Cortex of kidney (tissue), 1 donor: ENCODE measurements at places on chromosomes 1 and 21.

GRCh38 chr1:187229496-187229895, 400.7 kb downstream of the PLA2G4A start:
- no peak for DNase-seq

DNA sequence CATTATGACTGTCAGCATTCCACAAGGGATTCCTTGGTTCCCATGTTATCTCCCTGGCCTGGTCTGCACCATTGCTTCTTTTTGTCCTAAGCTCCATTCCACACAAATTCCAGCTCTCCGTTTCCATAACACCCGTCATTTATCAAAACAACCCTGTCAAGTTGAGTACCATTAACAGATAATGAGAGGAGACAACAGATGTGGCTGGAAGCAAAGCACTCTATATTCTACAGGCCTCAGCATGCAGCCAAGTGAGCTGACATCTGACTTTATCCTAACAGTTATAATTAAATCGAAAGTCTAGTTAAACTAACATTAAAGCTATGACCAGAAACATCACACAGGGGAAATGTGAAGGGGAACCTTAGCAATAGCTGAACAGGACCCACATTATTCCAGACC, 110.4 kb downstream of the RERE start:
- DNase-seq: no peak

DNA sequence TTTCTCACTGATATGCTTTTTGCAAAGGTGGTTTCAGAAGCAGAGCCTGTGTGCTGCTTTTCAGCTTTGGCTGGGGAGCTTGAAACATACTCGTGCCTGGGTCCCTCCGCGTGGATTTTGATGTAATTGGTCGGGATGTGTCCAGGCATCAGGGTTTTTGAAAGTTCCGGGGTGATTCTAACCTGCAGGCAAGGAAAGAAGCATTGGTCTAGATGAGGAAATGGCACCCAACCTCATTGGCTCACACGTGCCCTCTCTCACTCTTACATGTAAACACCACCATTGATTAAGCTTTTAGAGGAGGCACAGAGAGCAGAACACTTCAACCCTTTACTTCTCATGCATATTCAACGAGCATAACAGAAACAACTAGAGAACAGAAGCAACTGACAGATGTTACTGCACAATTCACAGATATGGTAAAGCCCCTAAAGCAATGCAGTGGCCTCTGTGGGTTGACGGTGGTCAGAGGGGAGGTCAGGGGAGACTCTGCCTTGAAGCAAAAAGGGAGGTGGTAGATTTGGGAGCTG, 112.1 kb downstream of the TLR5 start:
- DNase-seq: no peak

DNA sequence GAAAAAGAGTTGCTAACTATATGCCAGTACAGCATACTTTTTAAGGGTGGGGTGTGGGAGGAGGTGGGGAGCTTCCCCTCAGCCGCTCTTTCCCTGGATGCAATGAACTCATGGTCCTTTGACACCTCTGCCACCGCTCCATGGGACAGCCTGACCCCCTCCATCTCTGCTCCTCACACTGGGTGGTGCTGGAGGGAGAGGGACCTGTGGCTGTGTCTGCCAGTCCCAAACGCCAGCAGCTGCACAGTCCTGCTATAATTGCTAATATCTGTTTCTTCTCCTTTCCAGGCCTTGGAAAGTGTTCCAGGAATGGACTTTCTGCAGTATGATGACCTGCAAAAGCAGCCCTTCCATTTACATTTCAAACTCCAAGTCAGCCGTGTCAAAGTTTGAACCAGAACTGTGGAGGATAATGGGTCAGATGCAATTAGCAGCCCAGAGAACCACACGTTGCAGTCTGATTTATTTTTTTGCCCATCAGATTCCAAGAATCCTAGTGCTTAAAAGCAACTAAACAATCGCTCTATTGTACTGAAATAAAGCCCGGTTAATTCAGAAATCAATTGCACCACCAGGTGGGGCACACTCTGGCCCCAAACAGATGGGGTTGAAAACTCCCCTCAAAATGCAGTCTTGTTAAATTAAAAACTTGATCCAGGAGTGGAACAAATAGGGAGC, 160.7 kb upstream of the LMO4 start:
- no peak for DNase-seq

GRCh38 chr1:56967900-56968832, 2.4 kb upstream of the C8B start:
- DNase-seq: no peak

DNA sequence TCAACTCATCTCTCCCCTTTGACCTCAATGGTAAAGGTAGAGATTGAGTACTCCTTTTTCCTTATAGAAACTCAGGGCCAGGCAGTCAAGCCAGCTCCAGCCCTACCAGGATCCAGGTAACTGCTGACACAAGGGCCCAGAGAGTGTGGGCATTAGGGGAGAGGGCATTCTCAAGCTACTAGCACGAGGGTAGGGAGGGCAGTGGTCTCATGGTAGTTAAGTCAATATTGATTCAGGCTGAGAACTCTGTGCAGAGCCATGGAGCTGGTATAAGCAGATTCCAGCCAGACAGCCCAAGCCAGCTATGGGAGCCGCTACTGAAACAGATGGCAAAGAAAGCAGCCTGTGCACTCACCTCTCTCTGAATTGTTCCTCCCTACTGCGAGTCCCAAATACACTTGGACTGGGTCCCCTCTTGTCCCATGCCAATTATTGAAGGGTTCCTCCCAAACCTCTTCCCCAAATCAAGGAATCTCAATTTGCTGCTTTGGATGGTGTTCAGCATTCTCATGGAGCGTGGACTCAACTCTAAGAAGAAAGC, 2.8 kb downstream of the PI4KB start:
- no peak for DNase-seq

DNA sequence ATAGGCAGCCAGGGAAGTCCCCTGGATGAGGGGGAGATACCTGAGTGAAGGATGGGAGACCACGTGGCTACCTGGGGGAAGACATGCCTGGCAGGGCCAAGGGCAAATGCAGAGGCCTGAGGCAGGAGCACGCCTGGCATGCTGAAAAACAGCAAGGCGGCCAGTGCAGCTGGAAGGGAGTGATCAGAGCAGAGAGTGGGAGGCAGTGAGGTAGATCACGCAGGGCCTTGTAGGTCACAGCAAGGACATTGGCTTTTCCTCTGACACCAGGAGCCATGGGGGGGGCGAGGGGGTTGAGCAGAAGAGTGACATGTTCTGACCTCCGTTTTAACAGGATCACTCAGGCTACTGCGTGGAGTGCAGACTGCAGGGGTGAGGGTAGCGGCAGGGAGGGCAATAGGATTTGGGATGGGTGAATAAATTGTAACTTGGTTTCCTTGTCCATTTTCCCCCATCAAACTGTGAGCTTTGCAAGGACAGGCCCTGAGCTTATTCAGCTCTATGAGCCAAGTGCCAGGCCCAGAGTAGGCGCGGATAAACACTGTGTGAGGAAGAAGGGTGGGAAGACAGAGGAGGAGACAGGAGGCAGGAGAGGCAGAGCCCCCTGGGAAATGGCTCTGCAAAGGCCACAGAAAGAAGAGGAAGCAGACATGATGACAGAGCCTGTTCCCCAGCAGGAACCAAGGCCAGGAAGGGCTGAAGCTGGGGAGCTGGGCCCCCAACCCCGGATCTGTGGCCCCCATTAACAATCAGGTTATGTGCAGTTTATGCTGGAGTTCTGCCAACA, 16.6 kb downstream of the IFI6 start:
- DNase-seq: no peak

- no peak for DNase-seq
Measured at GRCh38 chr1:84842748-84843231, 50.2 kb downstream of the LPAR3 start.

DNA sequence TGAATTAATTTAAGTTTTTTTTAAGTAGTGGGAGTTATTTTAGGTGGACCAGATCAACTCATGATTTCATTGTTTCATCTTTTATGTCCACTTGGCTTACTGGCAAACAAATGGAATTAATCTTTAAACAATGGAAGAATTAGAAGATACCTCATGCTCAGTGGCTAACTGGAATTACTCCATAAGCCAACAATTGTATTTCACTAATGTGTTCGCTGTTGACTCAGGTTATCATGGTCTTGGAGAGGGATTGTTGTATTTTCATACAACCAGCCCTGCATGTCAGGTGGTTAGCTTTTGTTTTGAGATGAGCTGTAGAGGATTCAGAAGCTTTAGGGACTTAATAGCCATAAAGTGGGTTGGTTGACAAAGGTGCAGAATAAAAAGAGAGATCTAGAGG, 57.2 kb upstream of the HMCN1 start:
- no peak for DNase-seq

DNA sequence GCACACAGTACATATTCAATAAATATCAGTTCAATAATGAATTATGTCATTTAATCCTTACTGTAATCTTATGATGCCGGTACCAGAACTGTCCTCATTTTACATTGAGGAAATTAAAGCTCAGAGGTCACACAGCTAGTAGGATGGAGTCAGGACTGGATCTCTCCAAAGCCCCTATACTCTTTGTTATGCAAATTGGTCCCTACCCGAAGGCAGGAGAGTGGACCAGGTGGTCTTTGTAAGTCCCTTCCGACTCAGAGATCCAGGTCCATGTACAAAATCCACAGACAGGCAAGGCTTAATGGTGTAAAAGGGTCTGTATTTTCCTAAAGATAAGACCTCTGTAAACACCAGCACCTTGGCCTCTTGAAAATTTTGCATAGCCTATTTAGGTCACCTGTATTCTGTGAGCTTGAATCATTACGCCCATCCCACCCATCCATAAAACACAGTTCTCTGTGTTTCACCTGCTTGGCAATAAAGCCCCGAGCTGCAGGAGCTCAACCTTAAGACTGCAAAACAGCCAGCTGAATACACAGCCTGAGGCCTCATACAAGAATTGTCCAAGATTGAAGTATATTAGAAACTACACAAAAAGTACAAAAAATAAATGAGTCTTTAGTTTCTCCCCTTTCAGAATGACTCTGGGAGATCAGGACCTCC, 41.7 kb downstream of the PLXNA2 start:
- DNase-seq: no peak

DNA sequence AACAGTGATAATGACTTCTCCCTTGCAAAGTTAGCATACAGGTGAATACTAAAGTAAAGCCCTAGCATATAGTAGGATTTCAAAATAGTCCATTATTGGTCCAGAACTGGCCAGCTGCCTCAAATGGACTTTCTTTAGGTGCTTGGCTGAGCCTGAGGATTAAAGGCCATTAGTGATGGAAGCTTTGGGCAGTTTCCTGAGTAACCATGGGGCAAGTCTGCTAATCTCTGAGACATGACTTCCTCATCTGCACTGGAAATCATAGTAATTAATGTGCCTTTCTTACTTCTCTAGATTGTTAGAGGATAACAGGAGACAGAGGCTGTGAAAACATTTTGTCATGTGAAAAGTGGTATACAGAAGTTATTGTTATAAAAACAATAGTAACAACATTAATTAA, 156.5 kb upstream of the UBE2U start:
- no peak for DNase-seq

- DNase-seq: no peak
Measured at GRCh38 chr1:156760092-156760795, 7.1 kb upstream of the PRCC start.

GRCh38 chr1:66282343-66282852, 251.6 kb upstream of the SGIP1 start:
- no peak for DNase-seq

- no peak for DNase-seq
Measured at GRCh38 chr1:230144758-230145504, 77.9 kb downstream of the GALNT2 start.

GRCh38 chr21:42495765-42496119, 282 bp downstream of the RSPH1 start:
- DNase-seq: no peak

DNA sequence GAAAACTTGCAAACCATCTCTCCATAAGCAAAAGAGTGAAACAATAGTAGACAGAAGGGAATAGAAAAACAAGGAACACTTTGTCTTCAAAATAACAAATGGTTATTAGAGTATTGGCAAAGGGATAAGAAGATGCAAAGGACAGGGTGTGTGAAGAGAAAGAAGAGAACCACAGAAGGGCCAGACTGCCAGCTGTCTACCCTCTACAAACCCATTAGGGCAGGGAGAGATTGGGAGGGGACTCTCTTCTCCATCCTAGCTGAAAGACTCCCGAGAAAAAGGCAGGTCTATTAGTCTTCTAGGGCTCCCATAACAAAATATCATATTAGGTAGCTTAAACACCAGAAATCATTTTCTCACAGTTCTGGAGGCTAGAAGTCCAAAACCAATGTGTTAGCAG, 292.8 kb downstream of the PTBP2 start:
- no peak for DNase-seq

GRCh38 chr1:11978301-11978700, 1.9 kb upstream of the MFN2 start:
- no peak for DNase-seq

DNA sequence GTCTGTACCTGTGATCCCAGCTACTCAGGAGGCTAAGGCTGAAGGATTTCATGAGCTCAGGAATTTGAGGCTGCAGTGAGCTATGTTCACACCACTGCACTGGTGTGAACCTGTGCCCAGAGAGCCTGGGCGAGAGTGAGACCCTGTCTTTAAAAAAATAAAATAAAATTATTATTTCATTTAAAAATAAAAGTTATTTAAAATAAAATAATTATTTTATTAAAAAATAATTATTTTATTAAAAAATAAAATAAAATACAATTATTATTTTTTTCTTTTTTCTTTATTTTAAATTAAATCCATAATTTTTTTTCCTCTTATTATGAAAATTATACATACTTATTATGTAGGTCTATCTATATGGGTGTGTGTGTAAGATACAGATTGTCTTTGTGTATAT, 53.6 kb downstream of the LHX9 start:
- no peak for DNase-seq

- DNase-seq: no peak
Measured at GRCh38 chr1:16125088-16125470, 30.8 kb downstream of the EPHA2 start.

GRCh38 chr1:3312898-3313575, 141.4 kb upstream of the ARHGEF16 start:
- no peak for DNase-seq

GRCh38 chr1:41891199-41891896, 27.4 kb downstream of the HIVEP3 start:
- DNase-seq: no peak

DNA sequence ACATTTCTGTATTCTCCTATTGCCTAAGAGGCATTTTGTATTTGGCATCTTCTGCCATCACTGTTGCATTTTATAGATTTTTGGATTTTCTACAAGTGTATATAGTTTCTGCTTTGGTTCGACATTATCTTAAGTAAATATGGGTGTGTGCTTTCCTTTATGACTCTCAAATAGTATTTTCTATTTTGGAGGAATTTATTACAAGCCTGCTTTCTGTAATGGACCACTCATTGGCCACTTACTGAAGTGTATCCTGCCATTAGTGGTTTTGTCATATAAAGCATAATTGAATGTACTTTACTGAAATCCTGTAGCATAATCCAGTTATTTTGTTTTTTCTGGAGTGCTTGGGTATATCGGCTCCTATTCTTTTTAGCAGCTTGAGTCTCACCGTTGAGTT, 184.3 kb downstream of the PATJ start:
- no peak for DNase-seq

- DNase-seq: no peak
Measured at GRCh38 chr1:19416921-19417470, 68.3 kb downstream of the CAPZB start.
